EL (cell line): ENCODE measurements at places on chromosomes 5 and 9.

DNA sequence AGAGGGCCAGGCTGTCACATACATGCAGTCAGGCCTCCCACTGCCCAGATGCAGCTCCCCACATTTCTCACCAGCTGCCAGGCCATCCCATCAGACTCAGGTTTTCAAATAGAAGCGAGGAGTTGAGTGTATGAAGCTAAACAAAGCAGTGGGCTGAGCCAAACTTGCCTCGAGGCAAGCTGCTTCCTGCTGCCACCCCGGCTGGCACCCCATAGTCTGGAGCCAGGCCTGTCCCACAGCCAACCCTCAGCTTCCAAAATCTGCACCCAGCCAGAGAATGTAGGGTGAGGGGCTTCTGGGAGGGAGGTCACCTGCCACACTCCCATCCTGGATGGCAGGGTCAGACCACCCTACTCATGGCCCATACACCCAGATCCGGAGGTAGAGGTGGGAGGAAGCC is 22.3 kb upstream of the ALDH1B1 start:
- no peak for DNase-seq

GRCh38 chr5:14476786-14477435 is 104.7 kb upstream of the OTULINL start:
- DNase-seq: peak; percentile 73

DNA sequence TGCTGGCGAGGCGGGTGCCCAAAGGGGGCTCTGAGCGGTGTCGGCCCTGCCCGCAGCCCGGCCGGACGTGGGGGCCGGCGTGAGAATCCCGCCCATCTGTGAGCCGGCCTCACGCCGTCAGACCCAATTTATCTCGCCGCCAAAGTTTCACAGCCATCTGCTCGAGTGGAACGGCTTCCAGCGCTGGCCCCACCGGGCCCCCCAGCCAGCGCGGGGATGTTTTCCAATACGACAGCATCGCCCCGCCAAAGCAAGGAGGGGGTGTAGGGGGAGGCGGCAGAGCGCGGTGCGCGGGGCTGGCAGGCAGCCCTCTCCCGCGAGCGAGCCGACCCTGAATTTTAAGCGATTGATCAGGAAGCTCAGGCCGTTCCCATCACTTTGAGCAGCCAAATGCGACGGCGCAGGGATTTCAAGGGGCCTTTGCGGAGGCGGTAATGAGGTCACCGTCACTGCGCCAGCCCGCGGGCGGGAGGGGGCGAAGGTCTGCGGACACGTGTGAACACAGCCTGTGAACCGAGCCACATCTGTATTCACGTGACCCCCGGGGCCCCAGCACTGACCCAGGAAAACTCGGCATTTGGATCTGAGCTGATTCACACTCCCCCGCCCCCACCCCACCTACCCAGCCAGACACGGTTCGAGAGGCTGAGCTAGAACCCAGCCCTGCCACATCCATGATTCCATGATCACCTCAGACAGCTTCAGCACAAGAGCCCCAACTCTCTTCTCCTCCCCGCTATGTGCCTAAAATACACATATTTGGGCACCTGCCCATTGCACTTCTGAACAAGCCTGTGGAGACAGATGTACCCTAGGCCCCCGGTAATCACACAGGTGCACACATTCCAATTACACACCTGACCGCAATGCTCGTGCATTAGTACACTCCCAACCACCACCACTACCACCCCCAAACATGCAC is 47.8 kb upstream of the PSD2 start:
- DNase-seq: peak; percentile 76

- DNase-seq: peak; percentile 96
Observed at GRCh38 chr9:129334105-129334935, 156.3 kb upstream of the IER5L start.

DNA sequence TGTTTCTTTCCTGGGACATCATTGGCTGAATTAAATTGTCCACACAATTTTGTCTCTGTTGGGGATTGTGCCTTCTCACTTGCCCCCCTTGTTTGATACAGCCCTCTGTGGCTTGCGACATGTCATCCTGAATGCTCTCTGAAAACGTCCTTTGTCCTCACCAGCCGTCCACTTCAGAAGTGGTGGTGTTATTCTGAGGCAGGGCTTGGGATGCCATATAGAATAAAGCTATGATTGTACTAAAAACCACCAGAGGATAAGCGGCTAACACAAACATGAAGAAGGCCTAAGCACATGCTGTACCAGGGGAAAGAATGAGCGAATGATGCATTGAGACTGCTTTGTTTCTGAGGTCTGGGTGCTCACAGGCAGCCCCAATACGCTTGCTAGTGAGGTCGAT is 3.5 kb upstream of the SNX30 start:
- no peak for DNase-seq

GRCh38 chr9:92947268-92948037 is at the start of gene FGD3:
Gene FGD3 (plus strand): TSS chr9:92947523. CDS start chr9:92976257, 28,734 bp downstream.
- DNase-seq: peak; percentile 25

GRCh38 chr5:170423692-170424091 is 34.5 kb upstream of the KCNMB1 start:
- DNase-seq: no peak

DNA sequence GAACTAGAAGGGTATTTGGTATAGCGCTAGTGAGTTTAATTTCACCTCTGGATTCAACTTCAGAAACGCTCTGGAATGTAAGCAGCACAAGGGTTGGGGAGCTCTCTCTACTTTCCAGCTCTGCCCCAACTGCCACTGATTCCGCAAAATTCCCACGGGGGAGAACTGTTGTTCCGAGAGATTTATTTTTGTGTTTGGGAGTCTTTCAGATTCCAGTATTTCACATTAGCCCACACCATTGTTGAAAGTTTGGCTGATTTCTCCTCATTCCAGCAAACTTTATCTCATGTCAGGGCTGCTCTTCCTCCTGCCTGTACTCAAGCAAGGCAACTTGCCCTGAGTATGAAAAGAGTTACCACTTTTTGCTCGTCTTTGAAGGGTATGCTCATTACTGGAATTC is 198.5 kb upstream of the EGFLAM start:
- DNase-seq: no peak

- DNase-seq: no peak
Observed at GRCh38 chr5:140000332-140000731, 42.8 kb downstream of the NRG2 start.

GRCh38 chr9:109916316-109916715 is 136.3 kb downstream of the PALM2AKAP2 start:
- DNase-seq: no peak

- DNase-seq: no peak
Observed at GRCh38 chr5:149546974-149547373, 4.3 kb downstream of the CSNK1A1 start.

DNA sequence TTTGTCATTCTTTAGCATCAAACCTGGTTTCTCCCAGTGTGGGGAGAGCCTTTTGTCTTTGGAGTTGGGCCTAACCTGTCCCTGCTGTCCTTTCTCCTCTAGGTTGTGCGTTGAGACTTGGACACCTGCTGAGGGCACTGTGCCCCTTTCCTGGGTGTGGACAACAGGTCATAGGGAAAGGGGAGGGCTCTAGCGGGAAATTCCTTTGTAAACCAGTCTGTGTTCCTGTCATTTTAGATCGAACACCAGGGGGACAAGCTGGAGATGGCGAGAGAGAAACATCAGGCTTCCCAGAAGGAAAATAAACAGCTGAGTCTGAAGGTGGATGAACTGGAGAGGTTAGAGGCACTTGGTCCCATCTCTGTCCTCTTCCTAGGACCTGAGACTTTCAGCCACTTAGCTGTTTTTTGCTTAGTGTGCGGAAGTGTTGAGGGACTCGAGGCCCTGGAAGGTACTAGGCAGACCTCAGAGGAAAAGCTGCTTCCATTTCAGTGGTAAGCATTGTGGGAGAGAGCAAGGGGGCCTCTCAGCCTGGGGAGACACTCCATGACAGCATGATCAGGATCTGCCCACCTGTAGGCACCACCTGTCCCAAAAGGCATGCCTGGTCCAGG is 8.6 kb upstream of the GLE1 start:
- no peak for DNase-seq
